Adipocyte (in vitro differentiated cells): ENCODE measurements at places on chromosomes 5 and 9.

- no peak for DNase-seq
Measured at GRCh38 chr9:31587146-31587545, 797.3 kb upstream of the ACO1 start.

DNA sequence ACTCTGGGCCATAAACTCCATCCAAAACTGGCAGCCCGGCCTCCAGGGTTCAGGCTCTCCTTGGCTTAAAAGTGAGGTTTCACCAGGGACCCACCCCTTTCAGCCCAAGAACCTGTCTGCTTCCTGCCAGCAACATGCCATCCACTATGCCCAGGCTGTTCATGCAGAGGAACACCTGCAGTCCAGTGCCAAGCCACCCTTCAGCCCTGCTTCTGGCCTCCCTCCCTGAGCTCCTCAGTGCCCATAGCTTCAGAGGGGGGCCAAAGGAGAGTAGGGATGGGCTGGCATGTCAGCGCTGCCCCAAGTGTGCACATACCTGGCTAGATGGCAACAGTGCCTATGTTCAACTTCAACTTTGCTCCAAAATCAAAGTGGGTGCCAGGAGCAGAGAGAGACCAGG lies 166.9 kb upstream of the MRPS30 start:
- no peak for DNase-seq

DNA sequence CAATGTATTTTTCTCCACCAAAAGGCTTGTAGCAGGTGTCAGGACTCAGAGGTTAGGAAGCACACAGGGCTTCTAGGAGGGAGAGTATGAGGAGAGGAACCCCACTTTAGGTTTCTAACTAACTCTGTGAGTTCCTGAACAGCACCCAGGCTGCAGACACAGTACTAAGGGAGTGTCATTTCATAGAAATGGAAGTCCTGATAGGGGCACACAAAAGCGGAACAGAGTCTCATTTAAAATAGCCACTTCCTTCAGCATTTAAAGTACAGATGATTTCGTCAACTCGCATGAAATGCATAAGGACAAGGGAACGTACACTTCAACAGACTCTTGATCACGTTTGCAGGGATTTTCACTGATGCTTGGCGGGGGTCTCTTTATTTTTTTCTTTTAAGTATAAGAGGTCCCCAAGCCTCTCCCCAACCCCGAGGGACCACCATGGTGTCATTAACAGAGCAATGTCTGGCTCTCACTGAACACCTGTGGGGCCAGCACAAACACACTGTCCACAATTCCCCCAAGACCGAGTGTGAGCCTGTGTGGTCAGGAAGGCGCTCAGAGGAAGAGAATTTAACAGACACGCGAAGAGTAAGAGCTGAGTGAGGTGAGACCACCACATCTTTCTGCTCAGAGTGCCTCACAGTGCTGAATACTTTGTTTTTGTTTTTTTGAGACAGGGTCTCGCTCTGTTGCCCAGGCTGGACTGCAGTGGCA lies 82.3 kb downstream of the SECISBP2 start:
- DNase-seq: no peak

- no peak for DNase-seq
Measured at GRCh38 chr9:135100725-135101410, 13.4 kb downstream of the OLFM1 start.

GRCh38 chr9:110217656-110218099 lies 9.7 kb upstream of the C9orf152 start:
- peak; percentile 80 for DNase-seq

DNA sequence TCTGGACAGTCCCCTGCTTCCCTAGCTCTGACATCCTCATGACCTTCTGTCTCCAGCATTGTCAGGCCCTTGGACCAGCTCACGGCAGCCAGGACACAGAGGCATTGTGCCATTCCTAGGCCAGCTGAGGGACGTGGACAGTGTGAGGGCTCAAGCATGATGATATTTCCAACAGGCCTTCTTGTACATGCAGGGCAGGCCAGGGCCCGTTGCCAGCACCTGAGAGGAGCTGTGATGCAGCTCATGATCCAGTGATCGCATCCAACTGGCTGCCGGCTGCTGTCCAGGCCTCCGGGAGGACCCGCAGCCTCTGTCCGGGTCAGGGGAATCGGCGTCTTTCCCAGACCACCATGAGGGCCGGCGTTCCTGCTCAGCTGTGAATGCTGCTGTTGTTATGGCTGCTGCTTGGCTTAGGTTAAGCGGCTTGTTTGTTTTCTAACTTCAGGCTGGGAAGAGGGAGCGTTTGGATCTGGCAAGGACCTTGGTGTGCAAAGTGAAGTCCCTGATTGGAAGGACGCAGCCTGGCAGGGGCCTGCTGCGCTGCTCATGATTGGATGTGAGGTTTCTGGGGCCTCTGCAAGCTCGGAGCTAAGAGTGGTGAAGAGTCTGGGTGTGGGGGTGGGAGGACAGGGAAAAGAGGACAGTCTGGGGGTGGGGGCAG lies 53.8 kb downstream of the PDZD2 start:
- no peak for DNase-seq

DNA sequence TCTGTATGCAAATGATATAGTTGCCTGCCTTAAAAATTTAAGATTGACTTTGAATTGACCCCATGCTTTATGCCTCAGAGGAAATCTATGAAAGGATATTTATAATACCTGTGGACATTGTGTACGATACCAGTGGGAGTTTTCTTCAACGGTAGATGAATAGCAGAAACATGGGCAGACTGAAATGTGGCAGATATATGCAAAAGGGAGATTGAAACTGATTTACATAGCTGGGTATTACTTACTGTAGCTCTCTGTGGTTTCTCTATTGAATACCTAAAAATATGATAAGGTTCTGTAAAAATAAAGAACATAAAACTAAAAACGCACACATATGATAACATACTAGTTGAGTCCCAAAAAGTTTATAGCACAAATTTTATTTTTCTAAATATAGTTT lies 345.2 kb upstream of the PCSK5 start:
- DNase-seq: no peak

DNA sequence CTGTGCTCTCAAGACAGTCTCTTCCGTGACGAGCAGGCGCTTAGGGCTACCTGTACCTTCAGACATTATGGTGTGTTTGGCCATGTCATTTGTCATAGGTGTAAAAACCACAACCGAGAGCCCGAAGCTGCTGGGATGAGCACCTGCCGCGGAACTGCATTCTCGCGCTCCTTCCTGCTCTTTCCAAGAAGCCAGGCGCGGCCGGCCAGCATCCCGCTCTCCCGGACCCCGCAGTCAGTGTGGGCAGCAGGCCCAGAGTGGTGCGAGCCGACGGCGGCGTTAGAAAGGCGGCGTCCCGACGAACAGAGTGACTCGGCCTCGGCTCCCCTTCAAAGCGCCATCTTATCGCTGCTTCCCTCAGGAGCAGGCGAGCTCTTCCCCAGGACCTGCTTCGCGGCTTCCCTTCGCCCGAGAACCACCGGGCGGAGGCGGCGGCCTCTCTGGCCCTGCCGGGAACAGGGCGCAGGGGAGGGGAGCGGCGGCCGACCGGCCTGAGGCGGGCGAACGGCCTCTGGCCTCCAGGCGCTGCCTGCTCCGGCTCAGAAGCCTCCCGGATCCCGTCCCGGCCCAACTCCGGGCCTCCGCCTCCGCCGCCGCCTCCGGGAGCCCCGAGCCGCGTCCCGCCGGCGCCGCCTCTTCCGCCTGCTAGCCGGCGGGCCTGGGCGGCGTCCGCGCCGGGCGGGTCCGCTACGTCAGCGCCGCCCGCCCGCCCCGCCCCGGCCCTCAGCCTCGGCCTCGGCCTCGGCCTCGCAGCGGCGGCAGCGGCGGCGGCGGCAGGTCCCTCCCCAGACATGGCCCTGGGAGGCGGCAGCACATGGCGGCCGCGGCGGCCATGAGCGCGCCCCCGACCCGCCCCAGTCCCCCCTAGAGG lies at the start of gene FAM120A:
Gene FAM120A (plus strand): TSS at position 741 of the 871 bp plus-strand sequence. CDS start 231 bp downstream, outside the sequence.
- DNase-seq: peak; percentile 94

DNA sequence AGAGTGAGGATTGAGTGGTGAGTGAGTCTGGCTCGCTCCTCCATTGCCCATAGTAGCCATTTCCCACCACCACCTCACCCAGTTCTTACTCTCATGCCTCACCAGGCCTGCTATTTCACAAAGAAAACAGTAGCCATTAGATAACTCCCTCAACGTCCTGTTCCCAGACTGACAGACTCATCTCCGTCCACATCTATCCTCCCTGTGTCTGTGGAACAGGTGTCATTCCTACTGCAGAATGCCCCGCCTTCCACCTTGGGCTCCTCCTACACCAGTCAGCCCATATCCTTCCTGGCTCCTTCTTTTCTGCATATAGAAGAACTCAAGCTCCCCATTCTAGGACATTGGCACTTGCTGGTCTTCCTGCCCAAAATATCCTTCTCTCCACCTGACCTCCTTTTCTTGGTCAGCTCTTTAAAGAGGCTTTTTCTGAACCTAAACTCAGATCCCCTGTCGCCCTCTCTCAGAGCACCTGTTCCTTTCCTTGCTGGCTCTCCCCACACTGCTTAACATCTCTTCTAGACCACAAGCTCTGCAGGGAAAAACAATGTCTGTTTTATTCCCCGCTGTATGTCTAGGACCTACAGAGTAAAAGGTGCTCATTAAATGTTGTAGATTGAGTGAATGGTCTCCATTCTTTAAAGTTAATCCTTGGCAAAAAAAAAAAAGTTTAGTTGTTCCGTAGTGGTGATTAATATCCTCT lies 3.2 kb downstream of the TNFAIP8 start:
- no peak for DNase-seq
